T1000 (cell line): ENCODE measurements at places on chromosomes 3 and 15.

GRCh38 chr3:89617706-89618105, 510.3 kb downstream of the EPHA3 start:
- DNase-seq = no peak

DNA sequence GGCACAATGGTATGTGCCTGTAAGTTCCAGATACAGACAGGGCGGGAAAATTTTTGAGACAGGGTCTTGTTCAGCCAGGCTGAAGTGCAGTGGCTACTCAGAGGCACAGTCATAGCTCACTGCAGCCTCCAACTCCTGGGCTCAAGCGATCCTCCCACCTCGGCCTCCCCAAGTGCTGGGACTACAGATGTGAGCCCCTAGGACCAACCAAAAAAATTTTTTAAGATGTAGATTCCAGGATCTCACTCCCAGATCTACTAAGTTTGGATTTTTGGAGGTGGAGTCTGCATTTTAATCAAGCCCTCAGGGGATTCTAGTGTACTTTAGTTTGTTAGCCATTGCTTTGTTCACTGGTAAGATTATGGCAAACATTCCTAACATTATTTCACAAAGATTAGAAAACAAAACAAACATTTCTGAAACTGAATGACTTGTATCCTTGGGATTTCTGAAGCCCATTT, 2.7 kb downstream of the LIPH start:
- no peak for DNase-seq

GRCh38 chr3:34300621-34301020, 502.2 kb downstream of the PDCD6IP start:
- no peak for DNase-seq

GRCh38 chr3:127701280-127701911, 28.6 kb downstream of the ABTB1 start:
- DNase-seq = no peak

DNA sequence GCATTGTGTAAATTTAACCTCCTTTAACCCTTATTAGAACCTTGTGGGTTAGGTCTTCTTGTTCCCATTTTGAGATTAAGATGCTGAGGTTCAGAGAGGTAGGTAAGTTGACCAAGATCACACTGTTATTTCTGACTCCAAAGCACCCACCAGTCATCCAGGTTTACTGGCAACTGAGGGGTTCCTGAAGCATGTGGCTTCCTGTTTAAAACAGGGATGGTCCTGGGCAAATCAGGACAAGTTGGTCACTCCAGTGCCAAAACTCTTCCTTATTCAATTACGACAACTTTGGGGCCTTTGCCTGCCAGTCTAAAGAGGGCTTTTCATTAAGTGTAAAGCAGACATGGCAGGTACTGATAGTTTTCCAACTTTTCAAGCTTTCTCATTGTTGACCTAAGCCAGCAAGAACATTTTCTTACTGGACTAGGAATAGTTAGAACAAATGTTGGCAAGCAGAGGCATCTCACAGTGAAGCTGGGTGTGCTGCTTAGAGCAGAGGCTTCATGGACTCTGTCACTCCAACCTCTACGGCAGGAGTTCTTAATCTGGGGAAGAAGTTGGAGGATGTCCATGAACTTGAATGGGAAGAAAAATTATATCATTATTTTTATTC, 149.4 kb upstream of the ADAMTS9 start:
- no peak for DNase-seq
